Stimulated activated CD8-positive, alpha-beta memory T cell treated with anti-CD3 and anti-CD28 coated beads, Interleukin-7, amount 100 ng/mL, for 4 hours (primary cell): ENCODE measurements at places on chromosomes 7 and 10.

DNA sequence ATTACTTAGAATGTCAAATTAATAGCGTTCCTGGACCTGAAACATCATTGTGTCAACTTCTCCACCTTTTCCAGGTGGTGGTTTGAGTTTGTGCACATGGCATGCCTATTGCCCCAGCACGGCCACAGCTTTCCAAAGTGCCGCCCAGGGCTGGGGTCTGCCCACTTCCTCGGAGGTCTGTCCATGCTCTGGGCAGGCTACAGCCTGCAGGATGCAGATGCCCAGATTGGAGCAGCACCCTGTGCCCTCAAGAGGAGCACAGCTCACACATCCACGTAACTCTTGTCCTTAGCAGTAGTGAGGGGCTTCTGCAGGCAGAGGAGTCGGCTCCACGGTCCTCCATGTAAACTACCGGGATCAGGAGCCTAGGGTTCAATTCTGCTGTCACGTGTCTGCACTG lies 238.6 kb downstream of the EBF3 start:
- no peak for DNase-seq

DNA sequence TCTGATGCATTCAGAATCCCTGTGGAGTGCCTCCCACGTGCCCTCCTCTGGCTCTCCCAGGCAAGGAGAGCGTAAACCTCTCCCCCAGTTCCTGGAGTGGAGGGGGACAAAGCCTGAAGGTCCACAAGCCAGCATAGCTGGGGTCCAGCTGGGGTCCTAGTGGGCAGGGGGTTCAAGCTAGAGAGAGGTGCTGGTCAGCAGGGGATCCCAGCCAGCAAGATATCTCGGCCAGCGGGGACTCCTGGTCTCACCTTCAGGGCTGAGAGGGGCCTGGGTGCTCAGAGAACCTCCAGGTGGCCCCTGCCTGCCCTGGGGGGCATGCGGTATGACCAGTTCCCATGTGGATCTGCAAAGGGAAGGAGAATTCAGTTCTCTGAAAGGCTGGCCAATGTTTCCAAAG lies 413.7 kb downstream of the TCERG1L start:
- DNase-seq = no peak

GRCh38 chr10:21803374-21803773 lies 200.2 kb downstream of the DNAJC1 start:
- no peak for DNase-seq

GRCh38 chr10:15122477-15123030 lies 25.4 kb downstream of the RPP38 start:
- DNase-seq = no peak

- DNase-seq = no peak
Observed at GRCh38 chr10:114393886-114394285, 10.4 kb downstream of the AFAP1L2 start.

GRCh38 chr7:25521236-25521635 lies 292.9 kb upstream of the NPVF start:
- no peak for DNase-seq

DNA sequence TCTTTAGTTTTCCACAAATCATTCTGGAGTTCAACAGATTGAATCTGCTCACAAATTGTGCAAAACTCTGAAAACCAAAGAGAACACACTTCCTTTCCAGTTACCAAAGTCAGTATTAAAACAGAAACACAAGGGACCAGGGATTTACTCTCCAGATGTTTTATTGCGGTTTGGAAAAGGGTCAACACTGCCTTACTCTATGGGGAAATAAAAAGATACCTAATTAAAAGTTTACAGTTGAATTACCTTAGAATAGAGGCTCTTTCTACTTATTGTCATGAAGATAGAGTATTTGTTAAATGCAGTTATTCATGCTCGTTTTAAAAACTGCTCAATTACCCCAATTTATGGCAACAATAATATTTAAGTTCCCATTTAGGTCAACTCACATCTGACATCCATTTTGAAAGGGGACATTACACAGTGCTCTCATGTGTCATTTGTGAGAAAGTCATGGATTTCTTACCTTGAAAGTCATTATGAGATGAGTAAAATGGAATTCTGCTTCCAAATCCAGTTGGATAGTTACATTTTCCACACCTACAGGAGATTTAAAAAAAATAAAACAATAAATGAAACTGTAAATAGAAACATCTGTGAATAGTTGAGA lies 8.4 kb downstream of the LAMB1 start:
- no peak for DNase-seq

DNA sequence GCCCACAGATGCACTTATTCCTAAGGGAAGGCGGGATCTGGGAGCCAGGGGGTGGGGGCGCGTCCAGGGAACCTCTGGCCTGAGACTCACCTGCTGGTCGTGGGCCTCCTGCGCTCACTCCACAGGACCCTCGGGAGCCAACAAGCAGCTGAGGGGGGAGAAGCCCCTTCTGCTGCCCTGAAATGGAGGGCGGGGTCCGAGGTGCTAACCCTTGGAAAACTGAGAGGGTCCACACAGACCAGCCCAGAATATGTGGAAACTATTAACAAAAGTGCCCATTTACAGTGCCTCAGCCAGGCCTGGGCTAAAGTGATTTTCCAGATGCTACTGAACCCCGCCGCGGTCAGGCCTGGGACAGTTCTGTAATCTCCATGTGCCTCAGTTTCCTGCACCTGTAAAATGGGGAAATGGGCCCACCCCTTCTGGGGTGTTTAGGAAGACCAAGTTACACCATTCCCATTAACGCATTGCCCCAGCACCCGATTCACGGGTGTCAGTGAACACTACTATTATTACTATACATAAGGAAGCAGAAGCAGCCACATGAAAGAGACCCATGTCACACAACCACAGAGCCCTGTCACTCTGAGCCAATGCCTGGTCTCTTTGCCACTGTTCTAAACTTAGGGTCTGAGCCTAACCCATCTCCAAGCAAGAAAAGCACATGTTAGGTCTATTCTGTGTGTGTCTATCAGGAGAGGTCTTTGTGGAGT lies 630 bp upstream of the VSTM4 start:
- DNase-seq = no peak

GRCh38 chr7:34036972-34037792 lies 131.8 kb downstream of the BMPER start:
- no peak for DNase-seq

GRCh38 chr10:69449841-69450240 lies 1.4 kb upstream of the TSPAN15 start:
- no peak for DNase-seq

DNA sequence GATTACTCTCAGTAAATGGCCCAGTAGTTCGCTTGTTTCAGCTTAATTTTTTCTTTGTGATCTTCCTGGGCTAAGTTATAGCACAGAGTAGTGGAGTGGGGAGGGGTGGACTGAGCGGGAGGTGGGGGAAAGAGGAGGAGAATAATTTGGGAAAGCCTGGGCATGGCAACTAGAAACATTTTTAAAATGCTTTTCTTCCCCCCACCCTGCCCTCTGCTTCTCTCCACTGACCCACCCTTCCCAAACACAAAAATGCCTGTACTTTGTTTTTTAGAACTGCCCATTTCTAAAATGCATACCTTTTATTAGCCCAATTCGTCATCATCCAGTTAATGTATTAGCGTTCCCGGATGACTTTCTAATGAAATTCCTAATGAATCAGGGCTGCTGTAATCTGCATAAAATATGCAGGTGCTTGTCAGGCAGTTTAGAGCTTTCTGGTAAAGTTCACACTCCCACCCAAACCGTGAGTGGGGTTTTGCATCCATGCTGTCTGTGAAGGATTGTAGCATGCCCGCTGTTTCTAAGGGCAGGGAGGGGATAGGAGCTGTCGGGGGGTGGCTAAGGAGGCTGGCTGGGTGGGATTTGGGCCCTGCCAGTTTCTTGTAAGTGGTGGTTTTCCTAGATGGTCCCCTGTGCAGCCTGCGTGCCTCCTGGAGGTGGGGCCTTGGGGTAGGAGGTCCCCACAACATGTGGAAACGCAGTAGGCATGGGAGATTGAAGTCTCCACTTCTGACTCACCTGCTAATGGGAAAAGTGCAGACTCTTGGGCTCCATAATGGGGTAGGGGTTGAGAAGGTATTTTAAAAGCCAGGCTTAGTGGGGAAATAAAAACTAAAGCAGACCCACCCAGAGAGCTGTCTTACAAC lies 190.3 kb downstream of the TCF7L2 start:
- DNase-seq = no peak

GRCh38 chr10:29252811-29253689 lies 35.8 kb upstream of the LYZL1 start:
- DNase-seq = no peak

GRCh38 chr10:5565671-5566581 lies 41.2 kb downstream of the CALML3 start:
- no peak for DNase-seq

DNA sequence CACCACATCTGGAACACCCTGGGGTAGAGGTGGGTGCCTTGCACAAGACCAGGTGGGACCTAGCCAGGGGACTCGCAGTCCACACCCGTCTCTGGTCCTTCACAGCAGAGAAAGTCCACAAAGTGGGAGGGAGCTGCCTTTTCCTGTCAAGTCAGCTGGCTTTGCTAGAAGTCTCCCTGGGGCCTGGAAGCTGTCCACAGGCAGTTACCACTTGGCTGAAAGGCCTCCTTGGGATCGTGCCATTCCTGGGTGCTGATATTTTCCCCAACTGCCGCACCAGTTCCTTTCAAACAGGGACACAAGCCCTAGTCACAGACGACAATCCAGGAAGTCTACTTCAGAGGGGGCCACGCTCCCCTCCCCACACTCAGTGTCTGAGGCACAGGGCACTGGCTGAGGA lies 75.4 kb downstream of the AFAP1L2 start:
- DNase-seq = no peak

DNA sequence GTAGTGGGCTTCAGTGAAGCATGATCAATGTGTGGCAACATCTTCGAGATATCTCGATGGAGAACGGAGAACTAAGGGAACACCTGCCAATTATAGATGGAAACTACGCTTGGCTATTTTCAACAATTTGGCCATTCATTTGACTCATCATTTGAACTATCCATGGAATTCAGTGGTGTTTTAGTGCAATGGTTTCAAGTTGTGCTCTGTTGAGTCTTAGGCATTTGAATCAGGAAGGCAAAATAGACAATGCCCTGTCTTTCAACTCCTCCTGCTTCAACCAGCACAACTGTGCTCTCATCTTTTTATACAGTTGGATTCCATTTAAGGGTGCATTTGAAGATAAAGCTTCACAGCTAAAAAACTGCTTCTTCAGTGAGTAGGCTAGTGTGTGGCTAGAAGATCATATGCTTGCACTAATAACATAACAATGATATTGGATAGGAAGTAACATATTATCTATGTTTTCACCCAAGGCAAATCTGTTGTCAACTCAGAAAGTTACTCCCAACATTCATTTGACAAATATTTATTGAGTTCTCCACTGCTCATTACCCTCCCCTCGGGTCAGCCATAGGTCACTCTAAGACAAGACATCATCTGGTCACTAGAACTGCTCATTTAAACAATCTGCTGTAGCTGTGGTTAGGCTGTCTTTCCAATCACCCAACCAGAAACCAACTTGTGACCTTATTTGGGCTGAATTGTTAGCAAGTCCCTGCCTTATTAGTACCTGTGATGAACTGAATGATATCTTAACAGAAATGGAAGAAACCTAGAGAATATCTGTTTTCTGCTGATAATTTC lies 314.1 kb upstream of the SP4 start:
- no peak for DNase-seq

DNA sequence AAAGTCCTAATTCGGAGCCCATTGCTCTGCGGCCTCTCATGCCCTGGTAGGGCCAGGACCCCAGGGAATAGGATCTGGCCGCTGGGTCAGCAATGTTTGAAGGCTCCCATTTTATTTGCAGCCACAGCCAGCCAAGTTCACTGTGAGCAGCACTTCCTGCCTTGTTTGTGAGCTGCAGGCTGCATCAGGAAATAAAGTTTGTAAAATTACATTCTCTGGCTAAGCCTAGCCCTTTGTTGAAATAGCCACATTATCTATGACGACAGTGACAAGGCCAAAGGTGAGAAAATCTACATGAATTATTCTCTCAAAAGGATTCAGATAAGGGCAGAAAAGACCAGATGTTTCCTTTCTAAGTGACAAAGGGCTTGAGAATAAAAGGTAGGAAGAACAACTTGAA lies 23.7 kb upstream of the ITGB1 start:
- DNase-seq = no peak

- no peak for DNase-seq
Observed at GRCh38 chr10:89481662-89482061, 53.7 kb downstream of the SLC16A12 start.

DNA sequence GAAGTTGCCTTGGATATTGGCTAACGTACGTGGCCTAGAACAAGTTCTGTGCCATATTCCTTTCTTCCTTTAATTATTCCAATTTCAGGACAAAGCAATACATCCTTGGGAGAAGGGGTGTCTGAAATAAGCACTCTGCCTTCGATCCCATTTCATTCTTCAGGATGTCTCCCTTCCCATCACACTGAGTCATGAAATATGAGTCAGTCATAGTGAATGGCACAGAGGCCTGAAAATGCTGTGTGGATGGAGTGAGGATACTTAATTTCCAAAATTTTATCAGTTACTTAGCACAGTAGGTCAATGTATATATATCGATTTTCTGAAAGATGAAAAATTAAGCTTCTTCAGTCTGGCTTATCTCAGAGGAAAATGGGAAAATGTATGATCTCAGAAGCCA lies 19.5 kb downstream of the EVX1 start:
- DNase-seq = no peak

DNA sequence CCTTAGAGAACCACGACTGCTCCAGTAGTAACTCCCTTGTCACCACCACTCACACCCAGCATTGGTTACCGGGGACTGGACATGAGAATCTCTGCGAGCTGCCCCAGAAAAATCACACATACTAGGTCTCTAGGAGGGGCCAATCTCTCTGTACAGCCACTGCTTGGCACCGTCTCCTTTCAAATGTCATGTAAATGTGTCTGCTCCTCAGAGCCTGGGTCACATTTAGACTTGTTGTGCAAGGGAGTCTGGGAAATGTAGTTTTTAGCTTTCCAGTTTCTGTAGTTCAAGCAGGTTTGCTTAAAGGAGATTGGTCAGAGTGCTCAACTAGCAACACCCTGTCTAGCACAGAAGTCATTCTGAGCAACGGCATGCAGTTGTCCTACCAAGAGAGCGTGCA lies 60.0 kb downstream of the CHN2 start:
- no peak for DNase-seq

DNA sequence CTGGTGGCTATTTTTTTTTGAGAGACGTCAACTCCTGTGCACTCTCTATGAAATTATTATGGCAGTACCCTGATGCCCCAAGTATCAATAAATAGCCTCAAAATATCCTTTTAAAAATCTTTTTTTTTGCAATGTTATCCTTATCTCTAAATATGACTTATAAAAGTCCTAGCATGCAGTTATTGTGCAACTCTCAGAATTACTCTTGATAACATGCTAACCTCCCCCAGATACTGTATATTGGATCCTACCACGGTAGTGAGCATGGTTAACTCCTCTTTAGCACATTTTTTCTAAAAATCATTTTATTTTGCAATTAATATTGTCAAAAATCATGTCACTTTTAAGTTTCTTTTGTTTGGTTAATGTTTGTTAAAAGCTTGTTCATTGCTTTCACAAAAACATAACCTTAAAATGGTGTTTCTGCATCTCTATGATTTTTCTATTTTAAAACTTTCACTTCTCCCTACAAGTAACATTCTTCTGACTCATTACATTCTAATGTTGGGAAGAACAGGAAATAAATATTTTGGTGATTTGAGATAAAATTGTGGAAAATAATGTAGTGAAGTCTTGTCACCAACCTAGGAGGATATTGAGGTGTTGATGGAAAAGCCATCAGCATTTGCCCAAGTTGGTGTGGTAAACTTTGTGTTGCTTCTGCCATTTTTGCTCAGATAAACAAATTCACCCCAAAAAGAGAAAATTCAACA lies 42.1 kb upstream of the ADRA2A start:
- DNase-seq = no peak
